ENCODE measurements at places on chromosomes 4 and X.

- no peak for DNase-seq
Measured at GRCh38 chr4:95250544-95251137, 298.1 kb downstream of the UNC5C start.

GRCh38 chr4:166165829-166166420 lies 292.9 kb downstream of the TLL1 start:
- peak; percentile 79 for DNase-seq

DNA sequence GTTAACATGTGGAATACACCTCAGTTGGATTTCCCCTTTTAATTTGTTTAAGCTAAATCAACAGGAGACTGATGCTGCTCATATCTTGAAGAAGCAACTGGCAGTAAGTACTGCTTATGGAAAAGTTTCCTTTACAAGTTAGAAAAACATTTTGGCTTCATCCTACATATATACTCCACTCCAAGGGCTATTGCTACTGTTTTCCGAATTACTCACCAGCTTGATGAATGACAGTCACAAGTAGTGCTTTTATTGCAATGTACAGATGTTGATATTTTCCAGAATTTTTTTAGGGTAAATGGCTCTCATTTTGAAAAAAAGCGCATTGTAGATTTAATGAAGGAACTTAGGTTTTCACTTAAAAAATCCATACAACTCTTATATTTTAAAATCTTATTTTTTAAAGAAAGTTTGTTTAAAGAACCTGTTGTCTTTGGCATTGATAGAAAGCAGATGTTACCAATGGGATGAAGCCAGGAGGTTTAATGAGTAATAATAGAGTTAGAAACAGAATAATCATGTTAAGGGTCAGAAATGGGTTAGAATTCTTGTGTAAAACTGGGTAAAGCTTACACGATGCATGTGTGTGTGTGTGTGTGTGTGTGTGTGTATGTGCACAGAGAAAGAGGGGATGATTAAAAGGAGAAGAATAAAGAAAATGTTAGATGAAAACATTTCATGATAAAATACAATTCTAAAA lies 272.9 kb downstream of the CFAP299 start:
- DNase-seq = no peak

DNA sequence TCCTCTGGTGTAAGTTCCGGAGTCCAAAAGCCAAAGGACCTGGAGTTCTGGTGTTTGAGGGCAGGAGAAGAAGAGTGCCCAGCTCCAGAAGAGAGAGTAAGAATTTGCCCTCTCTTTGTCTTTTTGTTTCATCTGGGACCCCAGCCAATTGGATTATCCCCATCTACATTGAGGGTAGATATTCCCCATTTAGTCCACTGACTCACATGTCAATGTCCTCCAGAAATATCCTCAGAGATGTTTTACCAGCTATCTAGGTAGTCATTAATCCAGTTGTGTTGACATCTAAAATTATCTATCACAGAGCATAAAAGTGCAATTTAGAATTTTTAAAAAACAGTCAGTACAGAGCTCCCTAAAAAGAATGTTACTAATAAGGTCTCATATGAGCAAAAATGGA lies 132.9 kb upstream of the TMEM47 start:
- DNase-seq = no peak

- DNase-seq = no peak
Measured at GRCh38 chr4:87502580-87503238, 26.5 kb downstream of the SPARCL1 start.

GRCh38 chr4:121411151-121411744 lies 30.4 kb upstream of the QRFPR start:
- no peak for DNase-seq

DNA sequence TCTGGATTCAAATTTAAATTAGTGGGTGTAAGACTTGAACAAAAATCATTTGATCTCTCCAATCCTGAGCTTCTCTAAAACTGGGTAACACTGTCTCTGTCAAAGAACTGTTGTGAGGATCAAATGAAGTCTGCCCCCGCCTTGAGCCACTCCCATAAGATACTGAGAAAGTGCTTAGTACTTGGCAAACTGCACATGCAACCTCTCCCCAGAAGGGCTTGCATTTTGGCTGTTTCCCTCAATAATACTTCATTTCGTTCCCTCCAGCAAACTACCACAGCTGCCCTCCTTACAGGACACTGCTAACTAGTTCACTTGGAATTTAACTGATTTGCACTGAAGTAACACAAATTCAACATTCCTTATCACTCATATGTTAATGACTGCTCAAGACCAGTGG lies 79.8 kb downstream of the APBB2 start:
- no peak for DNase-seq

GRCh38 chrX:71621603-71622002 lies 3.3 kb upstream of the CXCR3 start:
- no peak for DNase-seq

- DNase-seq = peak; percentile 33
Measured at GRCh38 chrX:75603833-75604232, 81.0 kb upstream of the ZDHHC15 start.

GRCh38 chr4:6563935-6564645 lies 10.9 kb upstream of the MAN2B2 start:
- no peak for DNase-seq

- no peak for DNase-seq
Measured at GRCh38 chrX:150199803-150200202, 163.3 kb upstream of the MAMLD1 start.

- DNase-seq = no peak
Measured at GRCh38 chr4:112410364-112410763, 105.6 kb downstream of the NEUROG2 start.

DNA sequence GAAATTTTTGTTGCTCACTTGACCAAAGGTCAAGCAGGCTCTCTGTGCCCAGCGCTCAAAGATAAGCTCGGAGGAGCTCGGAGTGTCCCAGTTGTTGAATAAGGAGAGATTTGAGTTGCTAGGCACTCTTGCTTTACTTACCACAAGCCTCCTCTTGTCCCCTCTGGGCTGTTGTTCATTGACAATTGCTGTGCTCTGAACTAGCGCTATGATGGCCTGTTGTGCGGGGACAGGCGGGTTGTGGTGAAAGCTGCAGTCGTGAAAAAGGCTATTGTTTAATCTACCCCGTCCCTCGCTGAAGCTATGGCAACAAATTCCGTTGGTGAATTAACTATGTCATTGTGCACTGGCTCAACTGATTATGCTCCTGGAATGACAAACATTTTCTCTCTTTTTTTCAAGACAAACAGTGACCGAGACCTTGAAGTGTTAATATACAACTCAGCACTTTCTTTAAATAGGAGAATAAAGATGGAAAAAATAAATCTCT lies 21.0 kb upstream of the POLA1 start:
- peak; percentile 85 for DNase-seq
